ENCODE measurements at places on chromosomes 16 and 17. TPM values are rescaled to one million over a fixed set of nuclear protein-coding genes. Genes with fewer than 3 reads are reported as not detected.
A peak's percentile ranks its signal among the peaks of the same experiment; 100 is the strongest.

The ADPRM gene
- 12.2 TPM for total RNA-seq

The GP1BA gene
- total RNA-seq, result not detected

The HERPUD1 gene
- 148 TPM for total RNA-seq

- peak; percentile 8 for DNase-seq
These were observed 48.9 kb downstream of the SLFN5 start for GRCh38 chr17:35291802-35292201.

- no peak for DNase-seq
These were observed 511.9 kb downstream of the HAPSTR1 start for GRCh38 chr16:9603316-9603715.

The PRSS53 gene
- 0.72 TPM for total RNA-seq

Measured in IMR-90 (cell line).